ENCODE measurements at places on chromosomes 16 and 17.

DNA sequence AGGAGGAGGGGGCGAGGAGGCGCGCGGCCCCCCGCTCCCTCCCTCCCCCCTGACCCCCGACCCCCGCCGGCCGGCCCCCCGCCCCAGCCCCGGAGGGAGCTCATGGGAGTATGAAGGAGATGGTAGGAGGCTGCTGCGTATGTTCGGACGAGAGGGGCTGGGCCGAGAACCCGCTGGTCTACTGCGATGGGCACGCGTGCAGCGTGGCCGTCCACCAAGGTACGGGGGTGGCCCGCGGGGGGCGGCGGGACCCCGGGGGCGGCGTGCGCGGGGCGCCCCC is 390 bp downstream of the MLLT6 start:
- peaks cover 69% of the 10 kb centered on the region for H3K4me1 ChIP-seq
- peak overlapping the region; percentile 85 for H3K4me3 ChIP-seq

GRCh38 chr17:36591434-36592315 is at the start of gene DHRS11:
Gene DHRS11, plus strand, starts transcription at chr17:36591879. Its CDS starts 131 bp downstream, at chr17:36592010.
- DNase-seq: peak; percentile 85
- H3K36me3 ChIP-seq: peaks cover 34% of the 10 kb centered on the region
- H3K27ac ChIP-seq: peak within 1 kb of the TSS; percentile 61
- no peaks in the 10 kb centered on the region for H3K27me3 ChIP-seq

- H3K4me1 ChIP-seq: peaks cover 21% of the 10 kb centered on the region
- H3K4me3 ChIP-seq: no peak overlapping the region
- no peaks in the 10 kb centered on the region for H3K27me3 ChIP-seq
- no peaks in the 10 kb centered on the region for H3K36me3 ChIP-seq
These were observed 9.0 kb upstream of the MMP2 start for GRCh38 chr16:55469821-55470532.

DNA sequence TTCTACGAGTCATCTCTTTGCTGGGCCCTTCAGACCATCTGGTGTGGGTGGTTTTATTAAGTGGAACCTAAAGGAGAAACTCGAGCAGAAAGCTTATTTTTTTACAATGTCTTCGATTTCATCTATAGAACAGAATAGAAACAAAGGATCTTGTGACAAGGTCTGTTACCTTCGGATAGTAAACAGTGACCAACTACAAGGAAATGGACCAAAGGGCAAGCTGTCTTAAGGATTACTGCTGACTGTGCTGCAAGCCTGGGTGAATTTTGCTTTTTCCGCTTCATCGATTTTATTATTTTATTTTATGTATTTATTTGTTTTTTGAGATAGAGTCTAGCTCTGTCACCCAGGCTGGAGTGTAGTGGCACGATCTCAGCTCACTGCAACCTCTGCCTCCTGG is 348.9 kb upstream of the ERCC4 start:
- DNase-seq: no peak
- no peak overlapping the region for H3K4me3 ChIP-seq

DNA sequence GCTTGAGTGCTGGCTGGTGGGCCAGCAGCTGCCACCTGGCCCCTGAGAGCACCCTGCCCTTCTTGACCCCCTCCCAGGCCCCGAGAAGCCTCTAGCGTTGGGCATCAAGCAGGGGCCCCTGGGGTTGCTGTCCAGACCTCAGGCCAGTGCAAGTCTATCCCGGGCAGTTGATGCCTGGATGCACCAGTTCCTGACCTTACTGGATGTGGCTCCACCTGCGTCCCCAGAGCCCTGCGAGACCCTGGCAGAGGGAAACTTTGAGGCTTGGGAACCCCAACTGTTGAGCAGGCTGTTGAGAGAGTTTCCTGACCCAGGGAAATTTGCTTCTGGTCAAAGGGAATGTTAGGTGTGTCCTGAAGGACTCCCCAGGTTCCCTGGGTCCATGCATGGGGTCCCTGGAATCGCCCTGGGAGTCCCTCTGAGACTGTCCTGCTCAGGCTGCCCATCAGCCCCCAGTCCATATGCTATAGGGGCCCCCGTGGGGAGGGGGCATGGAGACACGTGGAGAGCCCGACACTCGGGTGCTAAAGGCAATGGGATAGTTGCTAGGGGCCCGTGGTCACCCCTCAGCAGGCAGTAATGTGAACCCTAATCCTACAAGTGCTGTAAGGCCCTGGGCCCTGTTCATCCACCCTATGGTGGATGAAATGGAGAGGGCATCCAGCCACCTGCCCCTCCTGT is 46.4 kb downstream of the RAB11FIP4 start:
- H3K4me3 ChIP-seq: no peak overlapping the region
- H3K27ac ChIP-seq: no peak overlapping the region
- no peak for DNase-seq
- H3K4me1 ChIP-seq: no peaks in the 10 kb centered on the region
- no peaks in the 10 kb centered on the region for H3K36me3 ChIP-seq

DNA sequence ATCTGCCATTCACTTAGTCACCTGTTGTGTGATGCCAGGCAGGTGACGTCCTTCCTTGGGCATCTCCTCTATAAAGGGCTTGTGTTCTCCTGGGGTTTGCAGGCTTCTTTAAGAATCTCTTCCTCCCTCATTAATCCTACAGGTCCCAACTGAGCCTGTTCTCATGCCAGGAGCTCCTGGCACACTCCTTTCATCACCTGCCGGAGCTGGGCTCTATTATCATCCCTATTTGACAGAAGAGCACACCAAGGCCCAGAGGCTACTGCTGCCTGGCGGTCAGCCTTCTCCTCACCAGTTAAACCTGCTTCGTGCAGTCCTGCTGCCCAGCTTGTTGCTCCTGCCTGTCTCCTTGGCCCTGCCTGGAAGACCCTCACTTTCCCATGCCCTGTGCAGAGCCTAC is 51.2 kb downstream of the RAI1 start:
- H3K4me3 ChIP-seq: no peak overlapping the region
- H3K27ac ChIP-seq: peak overlapping the region; percentile 83
- DNase-seq: no peak
- H3K27me3 ChIP-seq: no peaks in the 10 kb centered on the region
- H3K36me3 ChIP-seq: no peaks in the 10 kb centered on the region

- no peak overlapping the region for H3K4me3 ChIP-seq
- H3K4me1 ChIP-seq: no peaks in the 10 kb centered on the region
- H3K36me3 ChIP-seq: no peaks in the 10 kb centered on the region
- DNase-seq: no peak
- peak overlapping the region; percentile 35 for H3K27ac ChIP-seq
- no peaks in the 10 kb centered on the region for H3K27me3 ChIP-seq
These were observed 27.8 kb upstream of the MRTFB start for GRCh38 chr16:14043278-14043677.

- H3K36me3 ChIP-seq: peaks cover 20% of the 10 kb centered on the region
- no peak overlapping the region for H3K4me3 ChIP-seq
- H3K4me1 ChIP-seq: peaks cover 81% of the 10 kb centered on the region
These were observed 4.0 kb downstream of the ERBB2 start for GRCh38 chr17:39703913-39704312.

- H3K27ac ChIP-seq: no peak overlapping the region
- peaks cover 18% of the 10 kb centered on the region for H3K4me1 ChIP-seq
- no peaks in the 10 kb centered on the region for H3K27me3 ChIP-seq
- H3K36me3 ChIP-seq: no peaks in the 10 kb centered on the region
These were observed 31.0 kb upstream of the NFAT5 start for GRCh38 chr16:69534720-69535119.

GRCh38 chr17:81332118-81332834 is 37.2 kb upstream of the SLC38A10 start:
- H3K4me3 ChIP-seq: no peak overlapping the region
- no peaks in the 10 kb centered on the region for H3K27me3 ChIP-seq
- no peak for DNase-seq
- no peaks in the 10 kb centered on the region for H3K36me3 ChIP-seq

DNA sequence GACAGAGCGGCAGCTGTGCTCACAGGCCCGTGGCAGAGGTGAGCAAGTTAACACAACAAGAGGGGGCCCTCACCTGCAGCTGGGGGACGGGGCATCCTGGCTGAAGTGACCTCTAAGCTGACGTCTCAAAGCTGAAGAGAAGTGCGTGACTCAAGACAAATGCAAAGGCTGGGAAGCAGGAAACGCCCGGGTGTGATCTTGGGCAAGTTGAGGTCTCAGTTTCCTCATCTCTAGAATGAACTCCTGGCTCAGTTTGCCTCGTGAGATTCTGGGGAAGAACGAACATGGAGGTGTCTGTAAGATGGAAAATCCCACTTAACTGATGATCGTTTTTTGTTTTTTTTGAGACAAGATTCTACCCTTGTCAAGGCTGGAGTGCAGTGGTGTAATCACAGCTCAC is 40.1 kb upstream of the C1QL1 start:
- H3K4me3 ChIP-seq: no peak overlapping the region
- no peaks in the 10 kb centered on the region for H3K36me3 ChIP-seq
- no peak overlapping the region for H3K27ac ChIP-seq
- DNase-seq: no peak
- H3K4me1 ChIP-seq: no peaks in the 10 kb centered on the region

- H3K27ac ChIP-seq: peak overlapping the region; percentile 95
- no peaks in the 10 kb centered on the region for H3K27me3 ChIP-seq
- peaks cover 54% of the 10 kb centered on the region for H3K4me1 ChIP-seq
- peak overlapping the region; percentile 94 for H3K4me3 ChIP-seq
- H3K36me3 ChIP-seq: no peaks in the 10 kb centered on the region
- DNase-seq: no peak
These were observed 30.9 kb downstream of the FAM222B start for GRCh38 chr17:28811651-28812090.

GRCh38 chr17:44363613-44364159 is at the start of gene FAM171A2:
Gene FAM171A2, minus strand, starts transcription at chr17:44363853. Its CDS starts 139 bp downstream, at chr17:44363714.
- H3K27ac ChIP-seq: no peak within 1 kb of the TSS
- H3K4me3 ChIP-seq: peak within 1 kb of the TSS; percentile 83
- H3K27me3 ChIP-seq: peaks cover 12% of the 10 kb centered on the region

GRCh38 chr17:60989379-60989778 is 311.7 kb downstream of the BCAS3 start:
- H3K36me3 ChIP-seq: no peaks in the 10 kb centered on the region
- no peaks in the 10 kb centered on the region for H3K27me3 ChIP-seq
- no peaks in the 10 kb centered on the region for H3K4me1 ChIP-seq
- no peak for DNase-seq
